ENCODE measurements at places on chromosomes 2 and 18. TPM values are rescaled to one million over a fixed set of nuclear protein-coding genes. Genes with fewer than 3 reads are reported as not detected.

Gene ARHGAP28
- total RNA-seq = 4.3 TPM

Gene TMSB10
- total RNA-seq = 7,745 TPM

Gene GPR39
- total RNA-seq = under 0.01 TPM

Gene TPO
- not detected for total RNA-seq

Gene GALNT5
- 0.09 TPM for total RNA-seq

Gene CCNT2
- 35.1 TPM for total RNA-seq

Gene OR6B2
- not detected for total RNA-seq

Gene SP140
- total RNA-seq = 0.09 TPM

Gene PIEZO2
- total RNA-seq = 342 TPM

Gene LINC00305
- total RNA-seq = not detected

Measured in dermis blood vessel endothelial cell (primary cell).